ENCODE measurements at places on chromosomes 16 and 17.

- no peak for DNase-seq
Observed at GRCh38 chr16:23013484-23013883, 135.8 kb downstream of the USP31 start.

DNA sequence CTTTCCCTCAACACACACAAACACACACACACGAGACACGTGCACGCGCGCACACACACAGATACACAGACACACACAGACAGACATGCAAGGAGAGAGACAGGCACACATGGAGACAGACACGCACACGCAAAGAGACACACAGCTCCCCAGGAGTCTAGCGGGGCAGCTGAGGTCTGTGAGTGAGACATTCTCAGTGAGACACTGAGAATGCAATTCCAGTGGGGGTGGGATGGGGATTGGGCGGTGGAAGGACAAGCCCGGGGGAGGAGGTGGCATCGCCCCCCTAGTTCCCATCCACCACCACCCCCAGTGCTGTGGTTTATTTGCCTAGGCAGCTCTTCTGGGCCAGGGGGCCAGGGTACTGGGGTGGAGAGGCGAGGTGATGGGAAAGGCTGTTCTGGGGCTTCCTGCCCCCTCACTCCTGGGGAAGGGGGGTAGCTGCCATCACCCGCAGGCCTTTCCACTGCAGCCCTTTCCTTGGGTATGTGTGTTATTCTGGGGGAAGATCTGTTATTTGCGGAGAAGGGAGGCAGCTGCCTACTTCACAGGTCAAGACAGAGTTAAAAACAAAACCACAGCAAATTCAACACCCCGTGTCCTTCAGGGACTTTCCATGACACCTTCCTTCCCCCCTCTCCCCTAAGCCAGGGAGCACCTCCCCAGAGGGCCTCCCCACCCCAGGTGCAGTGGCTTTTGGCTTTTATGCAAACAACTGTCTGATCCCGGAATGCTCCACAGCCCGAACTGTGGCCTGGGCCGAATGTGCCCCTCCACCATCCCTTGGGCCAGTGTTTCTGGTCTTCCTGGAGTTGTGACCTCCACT lies 18.0 kb downstream of the GRB7 start:
- no peak for DNase-seq

- DNase-seq: no peak
Observed at GRCh38 chr17:48278760-48279491, 151.1 kb downstream of the SKAP1 start.

DNA sequence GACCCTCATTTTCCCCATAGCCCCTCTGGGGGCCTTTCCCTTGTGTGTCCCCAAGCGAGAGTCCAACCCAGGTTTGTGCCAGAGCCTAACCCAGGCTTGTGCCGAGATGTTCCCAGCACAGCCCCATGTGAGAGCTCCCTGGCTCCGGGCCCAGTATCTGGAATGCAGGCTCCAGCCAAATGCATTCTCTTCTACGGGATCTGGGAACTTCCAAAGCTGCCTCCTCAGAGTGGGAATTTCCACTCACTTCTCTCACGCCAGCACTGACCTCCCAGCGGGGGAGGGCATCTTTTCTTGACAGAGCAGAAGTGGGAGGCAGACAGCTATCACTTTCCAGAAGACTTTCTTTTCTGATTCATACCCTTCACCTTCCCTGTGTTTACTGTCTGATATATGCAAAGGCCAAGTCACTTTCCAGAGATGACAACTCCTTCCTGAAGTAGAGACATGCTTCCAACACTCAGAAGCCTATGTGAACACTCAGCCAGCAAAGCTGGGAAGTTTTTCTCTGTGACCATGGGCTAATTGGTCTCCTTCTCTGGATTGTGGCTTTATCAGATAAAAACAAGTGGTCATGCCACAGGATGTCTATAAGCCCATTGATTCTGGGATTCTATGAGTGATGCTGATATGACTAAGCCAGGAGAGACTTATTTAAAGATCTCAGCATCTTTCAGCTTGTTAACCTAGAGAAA lies 2.5 kb upstream of the CCL2 start:
- DNase-seq: peak; percentile 63

DNA sequence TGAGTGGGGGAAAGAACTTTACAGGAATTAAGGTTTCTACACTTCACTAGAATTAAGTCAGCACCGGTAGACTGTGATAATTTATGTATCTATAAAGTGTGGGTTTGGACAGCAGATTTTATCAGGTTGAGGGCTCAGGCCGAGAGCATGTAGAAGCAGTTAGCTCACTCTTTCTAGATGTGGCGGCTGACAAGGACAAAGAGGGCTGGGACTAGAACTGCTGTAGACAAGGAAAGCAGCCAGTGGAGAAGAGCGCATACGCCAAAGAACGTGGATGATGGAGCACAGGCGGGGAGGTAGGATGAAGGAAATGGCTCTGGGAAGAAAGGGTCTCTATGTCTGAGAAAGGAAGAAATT lies 504 bp upstream of the GOSR1 start:
- no peak for DNase-seq

GRCh38 chr17:34607917-34608316 lies 28.5 kb downstream of the TMEM132E start:
- no peak for DNase-seq

- DNase-seq: no peak
Observed at GRCh38 chr16:27432558-27432957, 30.6 kb downstream of the IL21R start.

DNA sequence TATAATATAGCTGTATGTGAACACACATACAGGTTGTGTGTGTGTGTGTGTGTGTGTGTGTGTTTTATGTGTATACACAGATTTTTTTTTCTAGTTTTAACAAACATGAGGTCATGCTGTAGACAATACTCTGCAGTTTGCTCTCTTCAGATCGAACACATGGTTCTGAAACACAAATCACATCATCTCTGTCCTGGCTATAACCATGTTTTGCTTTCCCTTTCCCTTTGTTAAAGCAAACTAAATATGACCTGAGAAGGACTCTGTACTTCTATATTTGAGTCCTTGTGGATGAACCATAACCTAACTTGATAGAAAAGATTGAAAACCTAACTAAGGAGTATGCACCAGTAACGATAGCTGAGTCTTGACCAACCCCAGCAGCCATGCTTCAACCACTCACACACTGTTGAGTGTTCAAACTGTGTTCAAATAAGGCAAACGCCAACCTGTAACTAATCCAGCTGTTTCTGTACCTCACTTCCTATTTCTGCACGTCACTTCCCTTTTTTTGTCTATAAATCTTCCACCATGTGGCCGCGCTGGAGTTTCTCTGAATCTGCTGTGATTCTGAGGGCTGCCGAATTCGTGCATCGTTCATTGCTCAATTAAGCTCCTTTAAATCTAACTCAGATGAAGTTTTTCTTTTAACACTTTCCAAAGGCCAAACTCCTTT lies 303.8 kb downstream of the HS3ST3B1 start:
- DNase-seq: no peak

Measured in caudate nucleus (tissue), 63 donors.